ENCODE measurements at places on chromosomes 1 and 21. TPM values are rescaled to one million over a fixed set of nuclear protein-coding genes. Genes with fewer than 3 reads are reported as not detected.

SLC16A4 gene
- total RNA-seq, result 38.5 TPM

EFNA1 gene
- 28.5 TPM for total RNA-seq

LCE3C gene
- not detected for total RNA-seq

CYP4Z1 gene
- total RNA-seq, result not detected

OR2L3 gene
- total RNA-seq, result not detected

NBPF6 gene
- not detected for total RNA-seq

MRAP gene
- not detected for total RNA-seq

WNT3A gene
- not detected for total RNA-seq

CD247 gene
- total RNA-seq, result 0.21 TPM

LCE1E gene
- total RNA-seq, result not detected

DYNLT4 gene
- 0.80 TPM for total RNA-seq

FCGR3A gene
- not detected for total RNA-seq

CCDC17 gene
- total RNA-seq, result 0.23 TPM

PDPN gene
- total RNA-seq, result not detected

All from A549 treated with GW870086 at 1 μM for 4 hours (cell line).